ENCODE measurements at places on chromosomes 11 and 22. TPM values are rescaled to one million over a fixed set of nuclear protein-coding genes. Genes with fewer than 3 reads are reported as not detected.

HSD17B12 gene
- total RNA-seq: 72.5 TPM

DNA sequence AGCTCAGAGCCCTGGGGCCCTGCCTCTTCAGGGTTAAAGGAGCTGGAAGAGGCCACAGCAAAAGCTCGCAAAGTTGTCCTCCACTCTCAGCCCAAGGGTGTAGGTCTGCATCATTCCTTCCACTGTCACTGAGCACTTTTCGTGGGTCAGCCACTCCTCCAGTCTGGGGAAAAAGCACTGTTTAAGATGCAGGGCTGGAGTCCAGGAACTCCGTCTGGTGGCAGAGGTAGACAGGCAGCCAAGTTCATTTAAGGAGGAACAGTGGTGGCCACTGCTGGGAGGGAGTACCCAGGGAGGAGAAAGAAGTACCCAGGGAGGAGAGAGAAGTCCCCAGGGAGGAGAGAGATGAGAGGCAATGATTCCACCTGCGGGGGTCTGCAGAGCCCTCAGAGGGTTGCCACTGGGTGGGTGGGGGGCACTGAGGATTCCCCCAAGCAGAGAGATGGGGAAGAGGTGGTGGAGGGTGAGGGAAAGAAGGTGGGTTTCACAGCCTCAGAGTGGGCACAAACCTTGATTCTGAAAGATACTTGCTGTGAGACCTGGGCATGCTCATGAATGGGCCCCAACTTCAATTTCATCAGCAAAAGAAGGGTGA is 70.0 kb upstream of the B3GAT1 start:
- no peak overlapping the region for H3K4me3 ChIP-seq
- H3K27me3 ChIP-seq: no peaks in the 10 kb centered on the region

DNA sequence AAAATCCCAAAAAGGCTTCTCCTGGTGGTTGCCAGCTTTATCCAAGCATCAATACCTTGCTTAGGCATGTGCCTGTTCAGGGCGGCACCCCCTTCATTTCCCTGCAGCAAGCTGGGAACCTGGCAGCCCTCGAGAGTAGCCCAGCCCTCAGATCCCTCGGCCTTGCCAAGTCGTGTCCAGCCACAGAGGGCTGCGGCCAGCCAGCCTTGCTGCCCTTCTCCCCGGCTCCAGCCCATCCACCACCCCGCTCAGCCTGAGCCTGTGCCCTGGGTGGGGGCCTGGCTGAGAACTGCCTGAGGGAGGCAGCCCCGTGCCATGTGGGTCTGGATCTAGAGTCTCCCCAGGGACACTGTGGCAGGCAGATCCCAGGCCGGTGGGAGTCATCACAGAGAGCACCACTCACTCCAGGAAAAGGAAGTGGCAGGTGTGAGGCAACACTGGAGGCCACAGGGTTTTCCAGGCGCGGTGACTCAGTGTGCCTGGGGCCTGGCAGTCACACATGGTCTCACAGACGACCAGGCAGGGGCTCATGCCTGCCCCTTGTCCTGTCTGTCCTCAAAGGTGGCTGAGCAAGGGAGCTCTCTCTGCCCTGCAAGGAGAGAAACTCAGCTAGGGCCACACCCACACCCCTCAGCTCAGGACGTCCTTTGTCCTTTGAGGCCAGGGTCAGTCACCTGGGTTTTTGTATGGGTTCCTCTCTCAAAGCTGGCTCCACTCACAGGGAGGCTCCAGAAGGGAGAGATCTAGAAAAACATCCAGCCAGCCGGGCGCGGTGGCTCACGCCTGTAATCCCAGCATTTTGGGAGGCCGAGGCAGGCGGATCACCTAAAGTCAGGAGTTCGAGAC is 12.2 kb upstream of the CDC42BPG start:
- H3K27me3 ChIP-seq: no peaks in the 10 kb centered on the region
- no peaks in the 10 kb centered on the region for H3K4me1 ChIP-seq
- DNase-seq: no peak
- H3K27ac ChIP-seq: no peak overlapping the region

- H3K36me3 ChIP-seq: no peaks in the 10 kb centered on the region
- H3K4me1 ChIP-seq: peaks cover 4% of the 10 kb centered on the region
- DNase-seq: no peak
- no peaks in the 10 kb centered on the region for H3K27me3 ChIP-seq
Observed at GRCh38 chr11:67463186-67463585, 5.9 kb downstream of the TMEM134 start.

- peak within 1 kb of the TSS; percentile 29 for H3K4me3 ChIP-seq
- H3K36me3 ChIP-seq: no peaks in the 10 kb centered on the region
- H3K27ac ChIP-seq: no peak within 1 kb of the TSS
- DNase-seq: peak; percentile 32
- peaks cover 9% of the 10 kb centered on the region for H3K4me1 ChIP-seq
Observed at GRCh38 chr22:42074132-42074811, at the start of gene PHETA2. Gene PHETA2, plus strand, starts transcription at chr22:42074248. Its CDS starts 3,046 bp downstream, at chr22:42077294.

DNA sequence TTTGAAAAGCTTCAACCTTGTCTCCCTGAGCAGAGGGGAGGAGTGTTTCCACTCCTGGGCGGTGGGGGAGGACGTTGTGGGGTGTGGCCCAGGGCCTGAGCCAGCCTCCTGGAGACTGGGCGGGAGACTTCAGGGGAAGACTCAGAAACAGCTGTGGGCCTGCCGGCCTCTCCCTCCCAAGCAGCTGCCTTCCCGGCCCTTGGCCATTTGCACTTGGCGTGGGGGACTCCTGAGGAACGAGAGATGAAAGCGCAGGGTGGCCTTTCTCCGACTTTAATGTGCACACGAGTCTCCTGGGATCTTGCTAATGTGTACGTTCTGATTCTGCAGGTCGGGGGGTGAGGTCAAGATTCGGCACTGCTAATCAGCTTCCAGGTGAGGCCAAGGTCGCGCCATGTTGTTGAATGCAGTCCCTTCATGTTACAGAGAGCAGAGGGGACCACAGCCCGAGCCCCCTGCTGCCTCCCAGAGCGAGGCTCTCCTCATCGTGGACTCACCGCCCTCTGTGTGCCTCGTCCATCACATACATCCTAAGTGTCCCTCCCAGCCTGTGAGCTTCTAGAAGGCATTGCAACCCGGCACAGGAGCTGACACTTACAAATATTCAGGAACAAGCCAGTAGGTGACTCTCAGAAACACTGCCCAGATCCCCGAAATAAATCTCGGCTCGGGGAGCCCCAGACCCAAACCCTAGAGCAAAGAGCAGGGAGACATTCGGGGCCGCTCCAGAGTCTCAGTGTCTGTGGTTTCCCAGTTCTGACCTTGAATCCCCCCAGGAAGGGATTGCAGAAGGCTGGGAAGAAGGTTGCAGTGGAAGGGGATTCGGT is 7.7 kb downstream of the LIF start:
- no peaks in the 10 kb centered on the region for H3K27me3 ChIP-seq
- no peak for DNase-seq
- H3K4me3 ChIP-seq: no peak overlapping the region
- no peak overlapping the region for H3K27ac ChIP-seq
- H3K4me1 ChIP-seq: peaks cover 10% of the 10 kb centered on the region
- no peaks in the 10 kb centered on the region for H3K36me3 ChIP-seq

DNA sequence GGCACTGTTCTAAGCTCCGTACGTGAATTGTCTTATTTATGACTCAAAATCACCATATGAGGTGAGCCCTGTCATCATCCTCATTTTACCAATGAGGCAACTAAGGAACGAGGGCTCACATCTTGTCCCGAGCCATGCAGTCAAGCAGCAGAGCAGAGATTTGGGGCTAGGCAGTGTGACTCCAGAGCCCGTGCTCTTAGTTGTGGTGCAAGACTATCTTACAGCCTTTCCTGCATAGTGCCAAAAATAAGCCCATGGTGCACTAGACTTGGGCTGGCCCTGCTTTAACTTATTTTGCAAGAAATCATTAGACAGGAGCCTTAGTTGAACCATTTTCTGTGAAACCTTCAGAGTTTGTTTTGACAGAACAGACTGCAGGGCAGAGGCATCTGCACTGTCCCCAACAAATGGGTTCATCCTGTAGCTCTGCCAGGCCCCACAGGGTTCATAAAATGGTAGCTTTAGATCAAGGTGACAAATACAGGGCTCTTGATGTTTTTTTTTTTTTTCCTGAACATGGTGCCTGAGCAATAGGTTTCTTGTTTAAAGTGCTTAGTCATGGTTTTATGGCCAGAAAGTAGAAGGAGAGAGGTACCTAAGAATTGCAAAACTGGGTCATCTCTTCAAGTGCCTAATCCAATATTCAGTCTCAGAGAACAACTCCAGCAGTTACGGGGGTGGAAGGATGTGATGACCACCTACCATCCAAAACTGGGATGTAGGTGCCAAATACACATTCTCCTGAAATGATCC is 56.6 kb downstream of the BMAL1 start:
- H3K27me3 ChIP-seq: no peaks in the 10 kb centered on the region
- no peak for DNase-seq
- no peak overlapping the region for H3K27ac ChIP-seq
- no peaks in the 10 kb centered on the region for H3K4me1 ChIP-seq

DNA sequence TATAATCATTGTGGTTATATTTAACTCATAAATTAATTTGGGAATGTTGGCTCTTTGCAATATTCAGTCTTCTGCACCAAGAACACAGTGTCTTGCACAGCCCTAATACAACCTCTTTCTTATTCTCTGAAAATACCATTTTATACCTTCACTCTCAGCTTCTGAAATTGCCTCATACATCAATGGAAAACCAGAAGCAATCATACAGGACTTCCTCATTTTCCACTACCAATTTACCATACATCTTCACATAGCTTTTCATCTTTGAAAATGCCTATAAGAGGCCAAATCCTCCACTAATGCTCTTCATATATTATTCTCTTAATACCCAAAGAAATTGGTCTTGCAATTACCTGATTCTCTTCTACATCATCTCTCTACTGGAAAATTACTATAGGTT is 4.3 kb upstream of the OR2AG1 start:
- H3K4me1 ChIP-seq: no peaks in the 10 kb centered on the region
- H3K27me3 ChIP-seq: no peaks in the 10 kb centered on the region
- H3K4me3 ChIP-seq: no peak overlapping the region
- no peak overlapping the region for H3K27ac ChIP-seq
- no peak for DNase-seq

GRCh38 chr11:28743061-28743550 is 634.9 kb downstream of the METTL15 start:
- H3K4me3 ChIP-seq: no peak overlapping the region
- H3K4me1 ChIP-seq: peaks cover 10% of the 10 kb centered on the region
- no peak overlapping the region for H3K27ac ChIP-seq
- no peaks in the 10 kb centered on the region for H3K27me3 ChIP-seq
- H3K36me3 ChIP-seq: no peaks in the 10 kb centered on the region
